NCI-H748 treated with DMSO at 0.1 percent for 48 hours (cell line): ENCODE measurements at places on chromosomes 2 and 18.

GRCh38 chr2:148132412-148132811 is 111.5 kb downstream of the MBD5 start:
- DNase-seq, result no peak

- DNase-seq, result no peak
These were observed 21.3 kb downstream of the WDSUB1 start for GRCh38 chr2:159265171-159265576.

- DNase-seq, result peak; percentile 22
These were observed 60.6 kb upstream of the HS6ST1 start for GRCh38 chr2:128379021-128380015.

DNA sequence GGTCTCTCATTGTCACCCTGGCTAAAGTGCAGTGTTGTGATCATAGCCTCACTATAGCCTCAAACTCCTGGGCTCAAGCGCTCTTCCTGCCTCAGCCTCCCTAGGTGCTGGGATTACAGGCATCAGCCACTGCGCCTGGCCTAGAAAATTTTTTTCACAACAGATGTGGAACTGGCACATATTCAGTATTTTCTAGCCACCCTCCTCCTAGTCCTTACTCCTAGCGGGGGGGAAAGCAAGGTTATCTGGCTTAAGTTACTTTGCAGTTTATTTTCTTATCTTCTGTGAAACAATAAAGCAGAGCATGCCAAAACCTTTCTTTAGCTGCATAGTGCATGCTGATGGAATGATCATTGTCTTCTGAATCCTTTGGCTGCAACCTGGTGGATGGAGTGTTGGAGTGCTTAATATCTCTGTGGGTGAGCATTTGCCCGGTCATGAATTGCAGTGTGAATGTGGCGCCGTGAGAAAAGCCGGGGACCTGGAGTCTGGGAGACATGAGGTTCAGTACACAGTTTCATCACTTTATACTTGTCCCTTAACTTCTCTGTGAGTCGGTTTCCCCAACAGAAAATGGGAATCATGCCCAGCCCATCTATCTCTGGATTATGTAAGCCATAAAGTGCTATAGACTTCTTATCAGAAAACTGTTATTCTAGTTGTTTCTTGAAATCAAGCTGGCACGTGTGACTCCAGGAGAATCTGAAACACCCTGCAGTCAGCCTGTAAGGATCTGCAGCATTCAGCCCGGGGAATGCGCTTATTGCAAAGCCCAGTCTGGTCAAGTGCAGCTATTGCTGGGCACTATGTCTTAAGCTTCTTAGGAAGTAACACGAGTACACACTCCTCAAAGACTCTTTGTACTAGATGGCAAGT is 38.2 kb upstream of the MAP3K20 start:
- no peak for DNase-seq

- DNase-seq, result no peak
These were observed 47.8 kb downstream of the MEX3C start for GRCh38 chr18:51149670-51150069.

GRCh38 chr2:52369178-52369577 is 1337.2 kb upstream of the NRXN1 start:
- DNase-seq, result no peak

DNA sequence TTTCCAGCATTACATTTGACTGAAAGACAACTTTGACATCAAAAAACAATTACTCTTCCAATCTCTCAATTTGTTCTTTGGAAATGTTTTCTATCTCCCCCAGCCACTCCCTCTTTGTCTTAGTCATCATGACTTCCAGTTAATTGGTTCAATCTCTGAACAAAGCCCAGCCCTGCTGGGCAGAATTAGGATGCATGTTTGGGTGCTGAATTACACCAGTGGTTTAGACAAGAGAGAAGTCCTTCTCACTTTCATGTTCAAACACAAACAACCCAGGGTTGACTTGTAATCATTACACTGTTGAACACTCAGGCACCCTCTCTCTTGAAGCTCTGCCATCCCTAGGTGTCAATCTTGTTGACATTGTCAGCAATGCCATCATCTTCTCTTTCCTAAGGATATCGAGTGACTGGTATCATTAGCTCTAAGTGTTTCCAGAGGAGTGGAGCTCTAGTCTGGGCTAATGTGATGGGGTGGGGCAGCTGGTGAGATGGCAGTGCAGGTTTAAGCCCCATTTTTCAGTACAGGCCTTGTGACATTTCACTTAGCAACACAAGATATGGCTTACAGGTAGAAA is 90.8 kb upstream of the MEIS1 start:
- no peak for DNase-seq

GRCh38 chr2:8630676-8631464 is 51.0 kb upstream of the ID2 start:
- no peak for DNase-seq

DNA sequence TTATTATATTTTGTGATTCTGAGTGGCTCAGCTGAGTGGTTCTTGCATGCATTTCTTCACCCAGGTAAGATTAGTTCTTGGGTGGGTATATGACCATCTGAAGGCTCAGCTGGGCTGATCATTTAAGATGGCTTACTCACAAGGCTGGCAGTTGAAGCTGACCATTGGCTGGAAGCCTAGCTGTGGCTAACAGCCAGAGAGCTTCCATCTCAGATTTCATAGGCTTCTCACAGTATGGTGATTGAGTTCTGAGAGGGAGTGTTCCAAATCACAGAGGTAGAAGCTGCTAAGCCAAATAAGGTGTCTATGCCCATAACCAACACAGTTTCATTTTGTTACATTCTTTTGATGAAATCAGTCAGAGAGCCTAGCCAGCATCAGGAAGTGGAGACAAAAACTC is 117.4 kb upstream of the RPRM start:
- DNase-seq, result peak; percentile 59

- no peak for DNase-seq
These were observed 94.2 kb downstream of the ALPK2 start for GRCh38 chr18:58534535-58535301.

DNA sequence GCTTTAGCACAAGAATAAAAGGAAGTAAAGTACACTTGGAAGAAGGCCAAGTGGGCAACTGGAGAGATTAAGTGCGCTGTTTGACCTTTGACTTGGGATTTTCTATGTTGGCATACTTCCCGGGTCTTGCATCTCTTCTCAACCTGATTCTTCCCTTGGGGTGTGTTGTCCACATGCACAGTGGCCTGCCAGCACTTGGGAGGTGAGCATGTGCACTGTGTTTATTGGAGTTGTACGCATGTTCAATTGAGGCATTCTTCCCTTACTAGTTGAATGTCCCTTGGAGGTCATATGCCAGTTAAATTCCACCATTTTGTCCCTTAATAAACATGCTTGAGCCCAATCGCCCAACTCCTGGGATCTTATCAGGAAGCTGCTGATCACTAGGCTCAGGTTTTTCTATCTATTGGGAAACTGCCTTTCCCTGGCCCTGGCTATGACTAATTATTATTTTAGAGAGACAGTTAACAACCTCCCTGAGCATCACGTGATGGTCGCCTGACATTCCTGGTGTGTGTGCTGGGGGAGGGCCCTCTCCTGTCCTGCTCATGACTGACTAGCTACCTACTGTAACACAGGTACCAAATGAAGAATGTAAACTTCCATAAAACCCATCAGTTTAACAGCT is 62.5 kb upstream of the RAPGEF4 start:
- no peak for DNase-seq

DNA sequence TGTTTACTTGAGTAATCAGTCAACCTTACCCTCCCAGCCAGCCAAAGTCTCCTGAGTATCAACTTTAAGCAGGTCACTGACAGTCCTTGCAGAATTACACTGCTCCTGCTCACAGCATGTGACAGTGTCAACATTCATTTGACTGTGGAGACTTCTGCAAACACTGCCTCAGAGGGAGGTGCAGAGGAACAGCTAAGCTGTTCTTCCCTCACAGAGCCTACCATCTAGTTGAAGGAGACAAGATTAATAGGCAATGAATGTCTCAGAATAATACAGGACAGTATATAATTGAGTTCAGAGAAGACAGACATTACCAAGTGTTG is 11.9 kb downstream of the SLC14A2 start:
- DNase-seq, result no peak

- DNase-seq, result no peak
These were observed 255.9 kb upstream of the RASGRP3 start for GRCh38 chr2:33220533-33220932.

DNA sequence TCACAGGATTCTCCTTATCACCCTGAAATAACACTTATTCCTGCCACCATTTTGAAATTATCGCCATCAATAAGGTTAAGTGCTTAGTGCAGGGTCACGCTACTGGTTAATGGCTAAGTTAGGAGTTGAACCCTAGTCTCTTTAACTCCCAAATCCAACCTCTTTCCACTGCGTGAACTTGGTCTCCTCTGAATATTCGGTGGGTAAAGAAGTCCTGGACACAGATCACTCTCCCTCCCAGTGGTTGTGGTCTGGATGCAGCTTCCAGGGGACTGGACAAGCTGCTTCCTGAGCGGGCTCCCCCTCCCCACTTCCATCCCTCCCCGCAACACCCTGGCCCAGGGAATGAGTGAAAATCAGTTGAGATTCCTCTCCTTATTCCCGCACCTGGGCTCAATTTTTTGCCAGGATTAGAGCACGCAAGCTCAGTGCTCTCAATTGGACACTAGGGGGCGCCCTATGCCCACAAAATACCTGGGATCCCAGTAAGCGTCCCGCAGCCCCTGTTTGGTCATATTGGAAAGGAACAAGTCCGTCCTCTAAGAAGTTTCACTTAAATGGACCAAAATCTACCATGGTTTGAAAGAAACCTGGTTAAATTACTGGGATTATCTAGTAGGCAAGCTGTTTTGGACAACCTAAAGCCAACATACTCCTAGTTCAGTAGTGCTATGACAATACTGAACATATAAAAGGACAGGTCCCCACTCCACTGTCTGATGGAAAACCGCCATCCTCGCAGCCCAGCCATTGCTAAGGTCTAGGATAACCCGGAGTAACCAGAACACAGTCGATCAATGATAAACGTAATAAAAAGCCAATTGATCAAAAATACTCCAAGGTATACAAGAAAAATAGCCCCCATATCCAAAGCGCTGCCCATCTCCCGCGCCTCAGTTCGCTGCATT is 40.4 kb downstream of the DHRS9 start:
- peak; percentile 70 for DNase-seq

GRCh38 chr2:70692256-70692655 is 75.7 kb downstream of the ADD2 start:
- no peak for DNase-seq

DNA sequence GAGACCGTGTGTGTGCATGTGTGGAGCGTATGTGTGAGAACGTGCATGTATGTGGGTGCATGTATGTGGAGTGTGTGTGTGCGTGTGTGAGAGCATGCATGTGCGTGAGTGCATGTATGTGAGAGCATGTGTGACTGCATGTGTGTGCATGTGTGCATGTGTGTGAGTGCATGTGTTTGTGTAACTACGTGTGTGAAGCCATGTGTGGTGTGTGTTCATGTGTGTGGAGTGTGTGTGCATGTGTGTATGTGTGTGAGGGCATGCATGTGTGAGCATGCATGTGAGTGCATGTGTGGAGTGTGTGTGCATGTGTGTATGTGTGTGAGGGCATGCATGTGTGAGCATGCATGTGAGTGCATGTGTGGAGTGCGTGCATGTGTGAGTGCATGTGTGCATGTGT is 24.2 kb downstream of the TOGARAM2 start:
- no peak for DNase-seq

DNA sequence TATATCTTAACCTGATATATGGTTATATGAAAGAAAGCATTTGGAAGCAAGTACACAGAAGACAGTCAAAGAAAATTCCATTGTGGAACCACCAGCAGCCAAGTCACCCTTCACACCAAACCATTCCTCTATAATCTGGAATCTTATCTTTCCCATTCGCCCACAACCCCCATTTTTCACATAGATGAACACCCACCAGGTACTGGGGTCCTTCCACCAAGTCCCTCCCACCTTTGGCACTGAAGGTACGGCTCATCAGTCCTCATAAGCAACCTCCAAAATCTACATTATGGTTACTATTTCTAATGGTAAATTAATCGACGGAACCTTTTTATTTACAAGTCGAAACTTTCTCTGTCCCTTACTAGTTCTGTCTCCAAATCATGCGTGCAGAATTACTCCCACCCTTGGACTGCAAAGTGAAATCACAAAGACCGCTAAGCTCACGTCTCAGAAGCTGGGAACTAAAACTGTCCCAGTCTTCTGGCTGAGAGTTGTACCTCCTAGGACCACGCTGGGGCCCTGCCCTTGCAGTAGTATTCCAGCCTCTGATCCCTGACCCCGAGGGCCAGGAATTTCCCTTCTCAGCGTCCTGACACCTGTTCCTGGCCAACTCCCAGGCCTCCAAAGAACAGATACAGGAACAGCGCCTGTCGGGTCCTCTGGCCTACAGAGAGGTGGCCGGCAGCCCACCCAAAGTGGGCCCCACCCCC is 702 bp downstream of the OLA1 start:
- DNase-seq, result peak; percentile 12

DNA sequence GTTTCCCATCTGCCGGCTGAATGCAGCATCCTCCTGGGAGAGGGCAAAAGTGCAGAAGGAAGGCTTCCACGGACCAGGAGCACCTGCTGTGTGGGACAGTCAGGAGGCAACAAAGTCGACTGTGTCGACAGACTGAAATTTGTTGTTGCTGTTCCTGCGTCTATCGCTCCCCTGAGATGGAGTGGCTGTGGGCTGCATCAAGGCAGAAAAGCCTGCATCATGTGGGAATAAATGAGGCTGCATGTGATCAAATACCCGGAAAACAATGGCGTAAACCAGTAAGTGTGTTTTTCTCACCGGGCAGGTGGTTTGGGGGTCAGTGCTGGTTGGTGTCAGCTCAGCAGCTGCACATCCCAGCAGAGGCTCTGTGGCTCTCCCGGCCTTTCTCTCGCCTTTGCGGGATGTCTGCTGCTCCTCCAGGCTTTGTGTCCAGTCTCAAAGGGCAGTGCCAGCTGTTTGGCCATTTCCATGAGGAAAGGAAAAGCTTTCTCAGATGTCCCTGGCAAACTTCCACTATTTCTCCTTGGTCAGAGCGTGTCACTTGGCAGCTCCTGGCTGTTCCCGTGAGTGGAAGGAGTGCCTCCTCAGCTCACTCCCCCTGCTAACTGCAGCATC is 262.4 kb downstream of the NDUFA10 start:
- DNase-seq, result no peak

GRCh38 chr18:495017-495416 is 5.5 kb downstream of the COLEC12 start:
- no peak for DNase-seq

- DNase-seq, result no peak
These were observed 331.0 kb downstream of the METTL4 start for GRCh38 chr18:2240311-2240705.

GRCh38 chr2:217797661-217798069 is 205.1 kb downstream of the TNS1 start:
- peak; percentile 27 for DNase-seq

DNA sequence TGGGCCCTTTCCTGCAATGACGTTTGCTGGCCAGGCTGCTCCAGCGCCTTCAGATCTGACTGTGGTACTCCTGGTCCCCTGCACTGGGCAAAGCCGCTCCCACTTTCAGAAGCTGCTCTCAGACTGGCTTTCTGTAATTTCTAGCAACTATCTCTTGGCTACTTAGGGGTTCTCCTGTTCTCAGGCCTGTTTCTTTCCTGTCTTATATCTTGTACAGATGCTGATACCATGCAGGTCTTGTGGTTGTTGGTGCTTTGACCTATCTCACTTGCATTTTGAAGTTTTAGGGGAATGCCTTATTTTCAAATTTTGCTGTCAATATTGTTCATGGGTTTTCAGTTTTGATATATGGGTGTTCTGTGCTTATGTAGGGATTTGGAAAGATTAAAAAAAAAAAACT is 145.8 kb downstream of the CLIP4 start:
- DNase-seq, result no peak

- no peak for DNase-seq
These were observed 131.8 kb upstream of the KYNU start for GRCh38 chr2:142745691-142746090.
